Urinary bladder (tissue), 4 donors: ENCODE measurements at places on chromosomes 4 and X. TPM values are rescaled to one million over a fixed set of nuclear protein-coding genes. Genes with fewer than 3 reads are reported as not detected.

The SNCA gene
- total RNA-seq, result 24.4 TPM

The PDCL2 gene
- not detected for total RNA-seq

DNA sequence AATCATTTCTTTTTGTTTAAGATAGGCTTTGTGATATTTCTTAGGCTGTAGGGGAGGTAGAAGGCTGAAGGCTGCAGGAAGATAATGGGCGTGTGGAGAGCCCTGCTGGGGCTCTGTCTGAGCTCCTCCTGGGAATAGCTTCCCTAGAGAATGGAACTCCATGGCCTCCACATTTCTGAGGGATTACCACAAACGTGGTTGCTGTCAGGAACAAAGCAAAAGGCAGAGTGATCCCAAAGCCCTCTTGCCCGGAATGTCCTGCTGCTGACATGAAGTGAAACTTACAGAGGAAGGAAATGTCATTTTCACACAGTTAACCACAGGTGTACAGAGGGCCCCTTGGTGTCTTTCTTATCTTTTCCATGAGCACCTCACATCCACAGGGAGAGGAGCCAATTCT lies 89.3 kb downstream of the DDIT4L start:
- DNase-seq, result no peak

- no peak for DNase-seq
Observed at GRCh38 chrX:10216208-10216607, 59.4 kb downstream of the CLCN4 start.

DNA sequence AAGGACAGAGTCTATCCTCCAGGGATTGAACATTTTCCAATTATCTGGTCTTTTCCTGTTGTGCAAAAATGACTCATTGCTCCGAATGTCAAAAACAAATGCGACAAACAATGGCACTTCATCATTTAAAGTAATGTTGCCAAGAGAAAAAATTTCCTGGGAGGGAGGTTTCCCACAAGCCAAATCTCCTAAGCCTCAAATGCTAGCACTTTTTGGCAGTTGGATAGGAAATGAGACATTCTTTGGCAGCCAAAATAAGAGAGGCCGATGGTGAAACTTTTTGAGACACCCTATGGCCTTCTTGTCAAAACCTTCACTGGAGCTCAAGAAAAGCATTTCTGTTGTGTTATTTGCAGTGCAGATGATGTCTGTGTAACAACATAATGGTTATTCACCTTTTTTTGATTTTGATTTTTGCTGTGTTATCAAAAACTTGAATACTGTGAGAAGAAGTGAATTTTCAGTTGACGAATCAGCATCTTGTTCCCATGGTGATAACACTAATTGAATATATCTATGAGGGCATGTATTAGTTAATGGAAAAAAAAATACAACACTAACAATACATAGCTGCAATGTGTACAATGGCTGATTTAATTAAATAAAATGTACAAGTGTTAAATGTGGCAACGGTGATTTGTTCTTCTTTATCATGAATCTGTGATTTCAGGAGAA lies 333.8 kb downstream of the ANK2 start:
- DNase-seq, result no peak

DNA sequence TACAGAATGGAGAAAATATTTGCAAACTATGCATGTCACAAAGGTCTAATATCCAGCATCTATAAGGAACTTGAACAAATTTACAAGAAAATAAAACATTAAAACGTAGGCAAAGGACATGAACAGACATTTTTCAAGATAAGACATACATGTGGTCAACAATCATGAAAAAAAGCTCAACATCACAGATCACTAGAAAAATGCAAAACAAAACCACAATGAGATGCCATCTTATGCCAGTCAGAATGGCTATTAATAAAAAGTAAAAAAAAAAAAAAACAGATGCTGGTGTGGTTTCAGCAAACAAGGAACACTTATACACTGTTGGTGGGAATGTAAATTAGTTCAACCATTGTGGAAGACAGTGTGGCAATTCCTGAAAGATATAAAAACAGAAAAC lies 75.8 kb upstream of the IL13RA2 start:
- DNase-seq, result no peak

DNA sequence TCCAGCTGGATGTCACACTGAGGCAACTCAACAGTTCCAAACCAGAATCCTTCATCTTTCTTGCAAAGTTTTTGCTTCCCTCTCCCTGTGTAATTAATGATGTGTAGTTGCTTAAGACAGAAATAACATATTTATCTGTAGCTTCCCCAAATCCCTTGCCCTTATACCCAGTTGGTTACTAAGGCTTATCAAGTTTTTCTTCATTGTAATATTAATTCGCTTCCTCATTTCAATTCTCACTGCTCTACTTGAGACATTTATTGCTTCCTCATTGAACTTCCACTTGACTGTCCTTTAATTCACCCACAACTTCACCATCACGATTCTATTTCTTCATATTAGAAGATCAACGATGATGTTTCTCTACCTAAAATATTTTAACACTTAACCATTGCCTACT lies 386.6 kb upstream of the CPEB2 start:
- DNase-seq, result no peak

DNA sequence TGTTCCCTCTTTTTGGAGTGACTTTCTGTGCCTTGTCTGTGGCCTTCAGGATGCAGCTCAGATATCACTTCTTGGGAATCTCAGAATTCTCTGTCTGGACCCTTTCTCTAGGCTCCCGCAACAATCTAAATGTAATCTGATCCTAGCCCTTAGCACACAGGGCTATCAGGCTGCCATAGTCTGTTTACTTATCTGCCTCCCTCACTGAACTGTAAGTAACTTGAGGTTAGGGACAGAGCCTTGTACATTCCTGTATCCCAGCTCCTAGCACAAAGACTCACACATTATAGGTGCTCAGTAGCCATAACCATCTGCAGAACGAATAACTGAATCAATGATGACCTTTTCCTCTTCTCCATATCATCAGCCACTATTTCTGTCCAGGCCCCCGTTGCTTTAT lies 69.5 kb downstream of the RTL9 start:
- no peak for DNase-seq

DNA sequence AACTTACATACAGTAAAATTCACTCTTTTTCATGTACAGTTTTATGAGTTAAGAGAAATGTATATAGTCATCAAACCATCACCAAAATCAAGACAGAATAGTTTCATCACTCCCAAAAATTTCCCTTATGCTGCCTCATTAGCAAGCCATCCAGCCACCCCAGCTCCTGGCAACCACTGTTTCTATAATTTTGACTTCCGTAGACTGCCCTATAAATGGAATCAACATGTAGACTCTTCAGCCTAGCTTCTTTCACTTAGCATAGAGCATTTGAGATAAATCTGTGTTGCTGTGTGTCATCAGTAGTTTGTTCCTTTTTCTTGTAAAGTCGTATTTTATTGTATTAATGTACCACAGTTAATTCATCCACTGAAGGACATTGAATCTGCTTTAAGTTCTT lies 23.2 kb downstream of the HDX start:
- DNase-seq, result no peak

DNA sequence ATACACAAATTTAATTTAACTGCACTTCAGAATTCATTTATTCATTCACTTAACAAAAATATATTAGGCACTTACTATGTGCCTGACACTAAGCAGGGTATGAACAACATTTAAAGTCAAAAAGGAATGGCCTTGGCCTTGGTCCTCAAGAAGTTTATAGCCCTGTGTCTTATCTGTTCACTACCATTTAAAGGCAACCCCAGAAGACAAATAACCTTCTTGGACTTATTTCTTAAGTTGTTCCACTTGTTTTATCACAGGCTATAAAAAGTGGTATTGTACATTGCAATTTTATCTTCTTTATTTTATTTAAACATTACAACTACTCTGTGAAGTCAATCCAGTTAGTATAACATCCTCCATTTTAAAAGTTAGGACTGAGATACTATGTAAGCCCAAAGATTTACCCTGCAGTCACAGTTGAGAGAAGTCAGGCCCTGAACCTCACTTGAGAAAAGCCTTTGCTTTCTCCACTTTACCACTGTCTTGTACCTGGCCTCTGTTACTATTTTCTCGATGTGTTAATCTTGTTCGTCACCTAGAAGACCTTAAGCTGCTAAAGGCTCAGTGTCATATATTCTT lies 305.6 kb upstream of the DIPK2B start:
- no peak for DNase-seq

DNA sequence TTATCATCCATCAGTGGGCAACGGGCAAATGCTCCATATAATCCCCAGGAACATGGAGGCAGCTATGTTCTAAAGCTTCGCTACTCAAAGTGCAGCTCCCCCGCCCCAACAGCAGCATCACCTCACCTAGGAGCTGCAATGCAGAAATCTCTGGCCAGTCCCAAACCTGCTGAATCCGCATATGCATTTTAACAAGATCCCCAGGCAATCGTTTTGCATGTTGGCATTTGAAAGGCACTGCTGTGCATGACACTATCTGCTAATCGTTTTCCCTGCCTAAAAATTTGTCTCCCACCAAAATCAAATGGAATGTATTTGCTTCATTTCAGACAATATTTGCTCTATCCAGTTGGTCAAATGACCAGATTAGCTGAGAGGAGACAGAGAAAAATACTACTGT lies 15.2 kb downstream of the ADGRG2 start:
- DNase-seq, result no peak

GRCh38 chrX:110683925-110684324 lies 111.7 kb downstream of the CHRDL1 start:
- DNase-seq, result no peak

DNA sequence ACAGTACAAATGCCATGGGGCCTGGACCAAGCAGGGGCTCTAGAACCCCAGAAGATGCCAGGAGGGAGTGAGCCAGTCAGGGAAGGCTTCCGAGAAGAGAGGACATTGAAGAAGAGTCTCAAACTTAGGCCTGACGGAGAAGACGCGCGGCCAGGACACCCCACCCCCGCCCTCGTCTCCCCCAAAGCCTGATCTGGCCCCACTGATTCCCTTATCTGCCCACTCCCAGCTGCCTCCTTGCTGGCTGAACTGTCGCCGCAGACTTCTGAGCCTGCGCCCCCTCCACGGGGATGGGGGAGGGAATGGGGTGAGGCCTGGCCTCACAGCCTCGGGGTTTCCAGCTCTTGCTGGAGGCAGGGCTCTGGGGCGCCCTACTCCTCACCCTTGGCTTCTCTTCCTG lies 3.6 kb upstream of the GATA1 start:
- DNase-seq, result no peak

DNA sequence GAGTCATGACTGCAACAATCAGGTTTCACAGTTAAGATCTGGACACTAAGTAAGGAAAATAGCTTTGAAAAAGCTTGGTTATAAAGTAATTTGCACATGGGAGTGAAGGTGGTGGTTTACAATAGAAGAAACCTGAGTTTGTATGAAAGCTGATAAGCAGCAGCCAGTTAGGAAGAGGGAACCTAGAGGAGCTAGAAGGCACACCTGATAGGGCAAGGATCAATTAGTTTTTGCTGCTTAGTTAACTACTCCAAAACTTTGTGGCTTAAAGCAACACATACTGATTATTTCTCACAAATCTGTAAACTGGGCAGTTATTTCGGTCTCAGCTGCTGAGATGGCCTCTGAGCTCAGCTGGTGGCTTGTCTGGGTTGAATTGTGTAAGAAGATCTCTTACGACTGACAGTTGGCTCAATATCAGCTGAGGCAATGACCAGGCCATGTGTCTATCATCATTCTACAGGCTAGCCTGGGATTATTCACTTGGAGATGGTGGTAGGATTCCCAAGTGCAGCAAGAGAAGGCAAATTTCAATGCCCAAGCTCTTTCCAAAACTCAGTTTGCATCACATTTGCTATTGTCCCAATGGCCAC lies 255.0 kb upstream of the PITX2 start:
- no peak for DNase-seq

DNA sequence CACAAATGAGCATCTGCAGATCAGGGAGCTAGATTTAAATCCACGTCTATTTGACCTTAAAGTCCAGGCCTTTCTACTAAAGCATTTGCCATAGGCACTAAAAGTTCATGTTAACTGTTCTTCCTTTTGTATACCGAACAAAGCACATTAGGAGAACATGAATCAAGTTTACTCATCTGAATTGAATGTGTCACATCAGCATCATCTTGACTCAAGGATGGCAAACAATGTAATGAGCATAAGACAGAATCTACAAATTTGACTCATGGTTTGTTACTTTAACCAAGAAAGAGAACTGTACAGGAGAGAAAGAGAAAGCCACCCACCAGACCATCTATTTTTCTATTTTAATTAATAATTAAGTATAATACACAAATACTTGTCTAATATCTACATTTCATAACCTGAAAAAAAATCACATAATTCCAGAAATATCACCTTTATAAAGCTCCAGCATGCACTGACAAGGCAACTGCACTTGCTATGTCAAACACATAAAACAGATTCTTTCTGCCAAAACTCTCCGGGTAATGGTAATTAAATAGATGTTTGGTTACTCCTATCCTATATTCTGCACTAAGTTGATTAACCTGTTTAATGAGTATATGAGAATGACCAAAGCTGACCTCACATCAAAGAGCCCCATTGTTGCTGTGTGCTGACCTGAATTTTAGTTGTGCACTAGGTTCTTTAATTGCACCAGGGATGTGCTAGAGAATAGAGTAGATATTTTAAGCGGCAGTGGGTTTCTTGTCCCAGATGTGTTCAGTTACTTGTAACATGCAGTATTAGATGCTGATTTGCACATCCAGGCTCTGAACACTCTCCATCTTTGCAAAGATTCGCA lies 42.5 kb upstream of the LEF1 start:
- DNase-seq, result no peak

DNA sequence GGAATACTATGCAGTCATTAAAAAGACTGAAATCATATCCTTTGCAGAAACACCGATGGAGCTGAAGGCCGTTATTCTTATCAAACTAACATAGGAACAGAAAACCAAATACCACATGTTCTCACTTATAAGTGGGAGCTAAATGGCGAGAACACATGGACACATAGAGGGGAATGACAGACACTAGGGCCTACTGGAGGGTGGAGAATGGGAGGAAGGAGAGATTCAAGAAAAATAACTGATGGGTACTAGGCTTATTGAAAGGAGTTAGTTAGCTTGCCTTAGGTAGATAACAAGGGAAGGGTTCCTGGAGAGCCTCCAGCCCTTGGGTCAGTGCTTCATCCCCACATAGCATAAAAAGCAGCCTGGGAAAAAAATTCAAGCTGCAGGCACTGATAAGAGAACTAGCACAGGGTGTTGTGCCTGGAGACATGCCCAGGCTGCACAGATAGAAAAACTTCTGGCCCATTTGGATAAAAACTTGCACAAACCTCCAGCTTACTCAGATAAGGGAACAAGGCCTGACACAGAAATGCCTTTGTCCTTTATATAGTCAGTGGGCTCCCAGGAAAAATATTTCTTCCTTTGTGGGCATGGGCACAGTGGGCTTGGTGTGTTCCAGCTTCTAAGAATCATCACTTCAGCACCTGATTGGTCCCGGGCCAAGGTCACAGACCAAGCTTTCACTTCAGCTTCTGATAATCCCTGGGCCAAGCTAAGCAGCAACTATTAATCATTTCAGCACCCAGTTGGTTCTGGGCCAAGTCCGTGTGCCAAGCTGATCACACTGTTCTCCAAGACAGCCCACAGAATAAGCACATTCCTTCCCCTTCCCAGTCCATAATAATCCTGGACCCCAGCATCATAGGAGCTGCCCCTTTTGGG lies 23.1 kb upstream of the PWWP3B start:
- DNase-seq, result no peak

DNA sequence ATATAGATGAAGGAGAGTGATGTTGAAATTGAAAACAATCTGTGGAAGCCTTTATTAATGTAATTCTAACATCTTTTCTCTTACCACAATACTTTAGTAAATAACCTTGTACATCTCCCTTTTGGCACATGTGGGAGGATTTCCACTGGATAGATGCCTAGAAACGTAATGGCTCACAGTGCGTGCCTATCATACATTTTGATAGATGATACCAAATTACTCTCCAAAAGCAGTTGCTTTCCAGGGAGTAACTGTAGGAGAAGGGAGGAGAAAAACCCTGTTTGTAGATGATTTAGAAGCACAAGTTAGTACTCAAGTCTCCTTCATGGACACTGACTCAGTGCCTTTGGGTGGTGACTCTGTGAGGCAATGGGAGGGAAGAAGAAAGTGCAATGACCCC lies 476.3 kb downstream of the CCSER1 start:
- no peak for DNase-seq
